ENCODE measurements at places on chromosomes 4 and X. TPM values are rescaled to one million over a fixed set of nuclear protein-coding genes. Genes with fewer than 3 reads are reported as not detected.
A peak's percentile ranks its signal among the peaks of the same experiment; 100 is the strongest.

DNA sequence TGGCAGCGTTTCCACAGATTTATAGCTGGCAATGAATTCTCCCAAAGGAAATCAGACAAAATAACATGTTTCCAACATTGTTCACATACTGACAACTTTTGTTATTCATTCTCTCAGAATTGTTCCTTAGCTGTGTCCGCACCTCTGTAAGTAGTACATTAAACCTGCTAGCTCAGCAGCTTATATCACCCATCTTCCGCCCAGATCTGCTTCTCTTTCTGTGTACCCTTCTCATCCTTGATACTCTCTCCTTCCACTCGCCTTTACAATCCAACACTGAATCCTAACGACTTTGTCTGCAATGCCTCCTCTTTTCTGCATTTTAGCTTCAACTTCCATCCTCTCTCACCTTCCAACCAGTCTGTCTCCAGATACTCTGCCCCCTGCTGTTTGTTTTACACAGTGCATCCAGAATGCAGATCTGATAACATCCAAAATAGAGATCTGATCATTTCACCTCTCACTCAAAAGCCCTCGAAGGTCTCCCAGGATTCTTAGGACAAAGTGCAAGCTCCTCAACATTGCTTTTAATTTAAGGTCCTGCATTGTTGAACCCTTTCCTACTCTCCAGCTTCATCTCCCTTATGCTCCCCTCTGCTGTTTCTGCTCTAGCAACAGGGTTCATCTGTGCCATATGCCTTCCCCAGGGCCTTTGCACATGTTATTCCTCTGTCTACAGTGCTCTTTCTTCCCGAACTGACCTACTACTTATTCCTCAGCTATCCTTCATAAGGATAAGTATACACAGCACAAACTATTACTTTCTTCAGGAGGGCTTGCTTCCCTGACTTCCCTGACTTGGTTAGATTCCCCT is 67.3 kb upstream of the VBP1 start:
- peak; percentile 22 for DNase-seq

DNA sequence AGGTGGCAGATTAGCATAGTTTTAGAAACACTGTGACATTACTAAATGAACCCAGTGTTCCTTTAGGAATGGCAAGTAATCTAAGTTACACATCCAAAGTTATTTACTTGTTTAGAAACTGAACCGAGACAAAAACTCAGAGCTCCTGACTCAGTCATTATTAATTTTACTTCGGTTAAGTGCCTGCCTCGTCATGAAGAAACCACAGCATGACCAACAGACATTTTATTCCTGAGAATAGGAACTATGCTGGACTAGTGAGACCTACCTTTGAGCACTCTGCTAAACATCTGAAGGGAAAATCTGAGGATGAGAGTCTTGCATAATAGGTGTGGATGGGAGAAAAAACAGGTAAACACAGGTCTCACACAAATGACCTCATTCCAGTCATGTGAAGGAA is 2.5 kb downstream of the BEX1 start:
- DNase-seq, result no peak

DNA sequence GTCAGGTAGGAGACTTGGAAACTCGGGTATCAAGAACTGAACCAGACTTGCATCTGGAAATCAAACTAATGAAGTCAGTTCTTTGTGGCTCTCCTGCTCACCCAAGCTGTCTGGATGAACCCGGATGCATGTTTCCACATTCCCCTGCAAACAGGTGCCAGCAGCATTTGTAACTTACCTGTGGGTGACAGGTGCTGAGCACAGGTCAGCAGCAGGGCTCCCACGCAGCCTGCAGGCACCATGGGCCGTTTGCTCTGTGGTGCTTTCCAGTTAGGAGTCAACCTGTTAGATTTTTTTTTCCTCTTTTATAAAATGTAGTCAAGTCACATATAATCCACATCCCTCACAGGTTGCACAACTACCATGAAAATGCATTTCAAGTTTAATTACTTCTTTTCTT is 385.6 kb upstream of the ADGRL3 start:
- no peak for DNase-seq

- peak; percentile 44 for DNase-seq
Observed at GRCh38 chr4:151674804-151675391, 85.9 kb downstream of the GATB start.

GRCh38 chr4:85824166-85824945 is 349.4 kb downstream of the ARHGAP24 start:
- no peak for DNase-seq

GRCh38 chr4:83082777-83083176 is 31.8 kb downstream of the PLAC8 start:
- no peak for DNase-seq

DNA sequence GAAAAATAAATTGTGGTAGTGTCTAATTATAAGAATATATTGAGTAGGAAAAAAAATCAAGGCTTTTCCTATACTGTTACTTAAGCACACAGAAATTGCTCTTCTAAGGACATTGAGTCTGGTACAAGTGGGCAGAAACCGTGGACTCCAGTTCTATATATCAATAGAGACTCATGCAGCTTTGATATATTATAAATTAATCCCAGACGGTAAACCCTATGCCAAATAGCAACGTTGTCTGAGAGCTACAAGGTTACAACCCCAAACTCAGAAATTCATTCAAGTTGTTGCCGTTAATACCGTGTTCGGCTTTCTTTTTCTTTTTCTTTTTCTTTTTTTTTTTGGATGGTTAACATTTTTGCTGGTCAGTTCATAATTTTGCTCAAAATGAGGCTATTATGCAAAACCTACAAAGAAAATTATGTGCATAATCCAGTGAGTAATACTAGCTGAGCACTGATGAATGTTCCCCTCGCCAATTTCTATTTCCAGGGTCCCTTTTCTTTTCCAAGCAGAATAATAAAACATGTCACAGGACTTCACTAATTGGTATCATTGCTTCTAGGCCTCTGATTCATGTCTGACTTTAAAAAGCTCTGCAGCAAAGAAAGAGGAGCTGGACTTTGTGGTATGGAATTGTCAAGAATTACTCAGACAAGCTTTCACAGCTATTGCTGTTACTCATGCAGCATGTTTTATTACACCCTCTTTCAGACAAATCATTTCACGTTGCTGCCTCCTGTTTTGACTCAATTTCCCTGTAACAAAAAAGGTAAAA is 737.7 kb downstream of the NLGN4X start:
- no peak for DNase-seq

DNA sequence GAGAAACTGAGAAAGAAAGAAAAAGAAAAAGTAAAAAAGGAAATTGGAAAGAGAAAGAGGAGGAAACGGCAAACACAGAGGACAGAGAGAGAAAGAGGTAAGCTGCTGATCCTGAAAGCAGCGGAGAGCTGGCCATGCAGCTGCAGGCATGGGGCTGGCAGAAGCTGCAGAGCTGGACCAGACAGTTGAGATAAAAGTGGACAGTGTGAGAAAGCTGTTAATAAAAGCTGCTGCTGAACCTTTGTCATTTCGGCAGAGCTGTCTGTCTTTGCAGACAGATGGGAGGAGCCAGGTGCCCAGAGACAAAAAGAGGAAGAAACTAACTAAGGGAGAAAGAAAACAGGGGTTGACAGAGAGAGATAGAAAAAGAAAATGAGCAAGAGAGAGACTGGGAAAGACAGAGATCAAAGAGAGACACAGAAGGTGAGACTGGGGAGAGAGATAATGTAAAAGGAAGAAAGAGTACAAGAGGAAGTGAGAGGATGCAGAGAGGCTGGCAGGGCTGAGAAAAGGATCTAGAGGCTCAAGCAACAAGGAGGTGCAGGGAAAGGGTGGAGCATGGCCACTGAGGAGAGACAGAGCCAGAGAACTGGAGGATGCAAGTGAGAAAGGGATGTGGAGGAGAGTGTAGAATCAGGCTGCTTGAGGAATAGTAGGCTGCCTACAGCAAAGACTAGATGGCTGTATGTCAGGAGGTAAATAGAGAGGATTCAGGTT is 376.8 kb upstream of the FGF16 start:
- no peak for DNase-seq

GRCh38 chr4:84971319-84971932 is 4.9 kb upstream of the WDFY3 start:
- no peak for DNase-seq

DNA sequence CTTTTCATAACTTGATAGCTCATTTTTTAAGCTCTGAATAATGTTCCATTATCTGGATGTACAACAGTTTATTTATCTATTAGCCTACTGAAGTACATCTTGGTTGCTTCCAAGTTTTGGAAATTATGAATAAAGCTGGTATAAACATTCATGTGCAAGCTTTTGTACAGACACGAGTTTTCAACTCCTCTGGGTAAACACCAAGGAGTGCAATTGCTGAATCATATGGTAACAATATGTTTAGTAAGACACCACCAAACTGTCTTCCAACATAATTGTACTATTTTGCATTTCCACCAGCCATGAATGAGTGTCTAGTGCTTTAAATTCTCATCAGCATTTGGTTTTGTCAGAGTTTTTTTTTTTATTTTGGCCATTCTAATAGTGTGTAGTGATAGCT is 266.7 kb upstream of the ATOH1 start:
- DNase-seq, result no peak

The YIPF6 gene
- 47.7 TPM for total RNA-seq

The ITGB1BP2 gene
- 7.0 TPM for total RNA-seq

DNA sequence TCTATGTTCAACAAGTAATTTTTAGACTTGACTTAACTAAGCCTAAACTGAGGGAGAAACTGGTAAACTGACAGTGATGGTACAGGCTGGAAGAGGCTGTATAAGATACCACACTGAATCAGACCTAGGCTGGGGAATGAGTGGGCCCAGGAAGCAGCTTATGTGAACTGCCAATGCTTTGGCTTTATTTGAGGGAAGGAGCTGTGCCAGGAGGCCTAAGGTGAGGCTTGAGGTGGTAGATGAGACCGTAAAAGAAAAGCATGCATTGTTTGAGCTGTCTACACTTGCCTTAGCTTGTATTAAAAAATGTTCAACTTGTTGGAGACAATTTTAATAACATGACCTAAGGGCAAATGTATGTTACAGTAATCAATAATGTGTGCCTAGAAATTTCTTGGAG is 96.2 kb downstream of the RS1 start:
- no peak for DNase-seq

- DNase-seq, result no peak
Observed at GRCh38 chrX:47649781-47650163, 591 bp downstream of the ELK1 start.

- no peak for DNase-seq
Observed at GRCh38 chrX:71541210-71542022, 8.5 kb downstream of the OGT start.

The PDGFRA gene
- total RNA-seq, result 51.5 TPM

DNA sequence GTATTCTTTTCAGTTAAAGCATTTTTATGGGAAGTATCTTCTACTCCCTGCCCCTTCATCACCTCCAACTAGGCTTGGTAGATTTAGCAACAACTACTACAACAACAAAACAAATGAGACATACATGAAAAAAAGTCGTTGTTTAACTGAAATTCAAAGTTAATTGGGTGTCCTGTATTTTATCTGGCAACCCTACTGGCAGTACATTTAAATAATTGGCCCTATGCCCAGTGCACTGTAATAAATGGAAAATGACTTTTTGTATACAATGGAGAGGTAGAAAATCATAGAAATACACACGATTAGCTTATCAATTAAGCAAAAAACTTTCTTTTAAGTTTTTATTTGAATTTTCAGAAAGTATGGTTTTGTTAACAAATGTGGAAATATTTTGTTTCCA is 21.4 kb upstream of the CLGN start:
- no peak for DNase-seq

DNA sequence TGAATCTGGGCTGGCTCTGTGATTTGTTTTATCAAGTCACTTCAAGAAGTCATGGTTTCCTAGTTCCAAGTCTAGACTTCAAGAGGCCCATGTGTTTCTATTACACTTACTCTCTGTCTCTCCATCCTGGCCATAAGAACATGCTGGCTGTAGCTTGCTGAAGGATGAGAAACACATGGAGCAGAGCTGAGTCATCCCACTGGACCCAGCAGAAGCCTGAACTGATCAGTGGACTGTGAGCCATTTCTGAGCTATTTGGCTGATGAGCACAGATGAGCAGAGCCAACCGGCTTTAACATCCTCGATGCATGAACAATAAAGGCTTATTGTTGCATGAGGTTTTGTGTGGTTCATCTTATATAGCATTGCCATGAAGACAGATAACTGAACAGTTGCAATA is 290.6 kb upstream of the BOD1L1 start:
- DNase-seq, result peak; percentile 28

The MAB21L2 gene
- total RNA-seq, result 2.0 TPM

DNA sequence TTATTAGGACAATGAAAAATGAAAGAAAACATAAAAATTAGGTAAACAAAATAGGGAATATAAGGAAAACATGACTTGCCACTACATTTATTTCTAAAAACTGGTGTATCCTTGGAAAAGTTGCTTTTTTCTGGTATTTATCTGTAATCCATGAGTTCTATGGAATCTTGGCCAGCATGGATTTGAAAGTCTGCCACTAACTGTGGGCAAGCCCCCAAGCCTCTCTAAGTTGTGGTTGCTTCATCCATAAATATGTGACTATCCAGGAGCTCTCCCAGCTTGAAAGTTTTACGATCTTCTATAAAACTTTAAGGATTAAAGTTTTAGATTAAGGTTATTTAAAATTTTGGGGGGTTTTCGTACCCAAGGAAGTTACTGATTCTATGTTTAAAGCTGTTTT is 21.8 kb downstream of the RPS6KA3 start:
- no peak for DNase-seq

GRCh38 chrX:154351183-154352011 is 23.0 kb downstream of the FLNA start:
- DNase-seq, result no peak

DNA sequence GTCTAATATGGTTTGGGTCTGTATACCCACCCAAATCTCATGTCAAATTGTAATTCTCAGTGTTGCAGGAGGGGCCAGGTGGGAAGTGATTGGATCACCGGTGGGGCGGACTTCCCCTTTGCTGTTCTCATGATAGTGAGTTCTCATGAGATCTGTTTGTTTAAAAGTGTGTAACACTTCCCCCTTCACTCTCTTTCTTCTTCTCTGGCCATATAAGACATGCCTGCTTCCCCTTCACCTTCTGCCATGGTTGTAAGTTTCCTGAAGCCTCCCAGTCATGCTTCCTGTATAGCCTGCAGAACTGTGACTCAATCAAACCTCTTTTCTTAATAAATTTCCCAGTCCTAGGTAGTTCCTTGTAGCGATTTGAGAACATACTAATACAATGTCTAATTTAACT is 19.7 kb upstream of the SCRG1 start:
- no peak for DNase-seq

The SERPINA7 gene
- 0.26 TPM for total RNA-seq

DNA sequence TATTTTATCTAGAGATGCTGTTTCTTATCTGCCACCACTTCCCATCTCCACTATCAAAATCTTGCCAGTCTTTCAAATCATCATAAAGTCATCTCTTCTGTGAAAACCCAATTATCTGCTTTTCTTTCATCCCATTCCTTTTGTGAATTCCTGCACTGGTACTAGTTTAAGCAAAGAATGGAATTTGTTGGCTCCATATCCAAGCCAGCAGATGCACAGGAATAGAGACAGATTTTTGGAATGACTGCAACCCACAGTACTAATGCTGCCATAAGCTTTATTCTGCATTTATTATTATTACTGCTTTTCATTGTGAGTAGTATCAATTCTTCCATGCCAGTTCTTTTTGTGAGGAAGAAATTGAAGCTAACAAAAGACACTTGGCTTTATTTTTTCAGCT is 616.7 kb downstream of the RAPGEF2 start:
- no peak for DNase-seq

All from mucosa of gallbladder (tissue), 1 donor.